AG10803 (cell line): ENCODE measurements at places on chromosomes 5 and 9.
A peak's percentile ranks its signal among the peaks of the same experiment; 100 is the strongest.

- DNase-seq, result no peak
These were observed 361.0 kb downstream of the NFIB start for GRCh38 chr9:13952906-13953305.

DNA sequence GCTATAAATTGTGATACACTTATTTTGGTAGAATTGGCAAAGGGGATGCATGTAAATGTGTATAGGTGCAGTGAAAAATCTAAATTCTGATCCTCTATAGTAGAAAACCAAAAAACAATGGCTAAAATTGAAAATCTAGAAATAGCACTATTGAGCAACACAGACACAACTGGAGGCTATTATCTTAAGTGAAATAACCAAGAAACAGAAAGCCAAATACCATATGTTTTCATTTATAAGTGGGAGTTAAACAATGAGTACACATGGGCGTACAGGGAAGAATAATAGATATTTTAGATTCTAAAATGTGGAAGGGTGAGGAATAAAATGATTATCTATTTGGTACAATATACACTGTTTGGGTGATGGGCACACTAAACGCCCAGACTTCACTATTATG lies 183.2 kb upstream of the TUSC1 start:
- DNase-seq, result peak; percentile 61

GRCh38 chr5:69491027-69491426 lies 1.6 kb upstream of the OCLN start:
- DNase-seq, result no peak

- DNase-seq, result no peak
These were observed 20.2 kb upstream of the GNPDA1 start for GRCh38 chr5:142032747-142033631.
